Uterus (tissue), 4 donors: ENCODE measurements at places on chromosomes 6 and 20.

GRCh38 chr6:109477725-109478124 is 5.3 kb downstream of the ZBTB24 start:
- no peak for DNase-seq

- DNase-seq: no peak
These were observed 16.0 kb downstream of the SLA2 start for GRCh38 chr20:36629719-36630681.

- DNase-seq: peak; percentile 55
These were observed 420.9 kb upstream of the PLCB4 start for GRCh38 chr20:8647961-8648441.

DNA sequence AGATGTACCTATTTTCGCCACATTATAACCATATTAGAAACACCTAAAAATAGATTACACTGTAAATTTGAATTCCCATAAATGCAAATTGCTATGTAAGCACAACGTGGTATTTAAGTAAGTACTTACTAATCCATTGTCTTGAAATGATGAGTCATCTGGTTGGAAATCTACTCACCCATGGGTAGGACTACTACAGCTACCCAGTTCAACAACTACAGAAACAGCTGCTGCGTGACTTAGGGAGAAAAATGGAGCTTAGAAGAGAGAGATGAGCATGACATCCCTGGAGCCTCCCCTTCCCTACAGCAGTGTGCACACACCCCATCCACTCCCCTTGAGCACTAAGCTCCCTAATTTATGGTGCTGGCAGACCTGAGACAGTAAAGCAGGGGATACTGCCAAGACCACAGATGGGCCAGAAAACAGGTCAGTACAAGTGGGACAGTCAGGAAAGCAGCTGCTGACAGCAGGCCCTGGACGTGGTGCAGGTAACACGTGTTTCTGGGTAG is 26.9 kb downstream of the RRAGD start:
- DNase-seq: peak; percentile 43

- no peak for DNase-seq
These were observed 1223.7 kb upstream of the EYS start for GRCh38 chr6:66930559-66931290.

GRCh38 chr6:91710342-91710741 is 1123.5 kb upstream of the MAP3K7 start:
- no peak for DNase-seq

- DNase-seq: no peak
These were observed 35.6 kb downstream of the ADGRF4 start for GRCh38 chr6:47733879-47734558.

DNA sequence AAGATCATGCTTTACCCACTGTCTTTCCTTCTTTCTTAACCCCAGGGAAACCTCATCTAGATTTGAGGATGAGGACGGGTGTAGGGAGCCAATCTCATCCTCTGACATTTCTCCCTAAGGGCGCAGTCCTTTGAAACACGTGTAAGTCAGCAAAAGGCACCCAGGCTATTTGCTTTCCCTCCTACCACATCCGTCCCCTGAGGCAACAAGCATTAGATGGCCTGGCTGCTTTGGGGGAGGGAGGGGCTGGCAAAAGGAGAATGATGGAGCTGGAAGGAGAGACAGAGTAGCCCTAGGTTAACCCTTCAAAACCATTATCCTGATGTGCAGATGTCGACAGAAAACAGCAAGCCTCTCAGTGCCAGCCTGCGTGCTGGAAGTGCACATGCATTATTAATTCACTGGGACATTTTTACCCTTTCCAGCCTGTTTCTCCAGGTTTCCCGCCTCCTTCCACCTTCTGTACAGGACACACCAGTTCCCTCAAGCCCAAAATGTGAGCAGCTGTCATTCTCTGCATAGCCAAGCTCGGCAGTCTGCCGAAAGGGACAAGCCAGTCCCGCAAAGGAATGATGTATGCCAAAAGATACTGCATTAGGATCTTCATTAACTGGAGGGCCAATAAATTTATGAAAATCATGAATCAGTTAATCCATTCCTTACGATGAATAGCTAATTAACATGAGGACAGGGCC is 547.2 kb downstream of the CD83 start:
- DNase-seq: no peak

GRCh38 chr20:46704714-46705377 is 4.6 kb upstream of the SLC2A10 start:
- DNase-seq: no peak

DNA sequence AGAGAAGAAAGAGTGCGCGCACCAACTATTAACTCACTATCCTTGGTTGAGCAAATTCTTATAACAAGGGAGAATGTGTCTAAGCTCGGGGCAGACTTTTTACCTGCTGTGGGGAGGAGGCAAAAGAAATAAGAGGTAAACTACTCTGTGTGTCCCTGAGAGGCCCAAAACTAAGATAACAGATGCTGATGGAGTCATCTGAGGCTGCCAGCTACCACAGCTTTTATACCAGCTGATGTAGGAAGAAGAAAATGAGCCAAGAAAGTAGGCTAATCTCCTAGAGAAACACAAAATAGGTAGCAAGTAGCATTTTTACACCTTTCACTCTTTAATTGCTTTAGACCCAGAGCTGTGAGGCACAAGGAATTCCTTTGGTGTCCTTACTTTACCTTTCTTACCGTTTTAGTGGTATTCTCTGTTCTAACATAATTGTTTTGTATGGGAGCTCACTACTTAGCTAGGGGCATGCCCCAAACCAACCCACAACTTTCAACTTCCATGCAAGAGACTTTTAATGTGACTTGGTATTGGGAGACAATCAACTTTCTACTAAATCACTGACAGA is 27.8 kb upstream of the PIM1 start:
- no peak for DNase-seq

DNA sequence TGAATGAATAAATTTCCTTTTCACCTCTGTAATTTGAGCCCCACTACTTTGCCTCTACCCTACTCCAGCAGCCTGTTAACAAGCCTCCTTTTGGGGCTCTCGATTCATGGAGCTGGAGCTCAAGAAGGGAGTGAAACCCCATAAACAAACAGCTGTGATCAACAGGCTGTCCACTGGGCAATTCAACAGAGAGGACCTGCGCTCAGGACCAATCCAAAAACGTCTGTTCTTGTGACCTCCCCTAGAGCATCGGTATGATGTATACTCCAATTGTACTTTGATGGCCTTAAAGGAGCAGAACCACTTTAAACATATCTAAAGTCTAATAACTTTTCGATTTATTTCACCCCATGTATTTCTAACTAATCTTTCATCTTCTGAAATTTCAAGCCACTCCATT is 37.4 kb downstream of the HIVEP2 start:
- DNase-seq: no peak

- no peak for DNase-seq
These were observed 79.0 kb downstream of the BCKDHB start for GRCh38 chr6:80185492-80185891.

- DNase-seq: no peak
These were observed 21.5 kb upstream of the SERINC3 start for GRCh38 chr20:44543358-44543757.

DNA sequence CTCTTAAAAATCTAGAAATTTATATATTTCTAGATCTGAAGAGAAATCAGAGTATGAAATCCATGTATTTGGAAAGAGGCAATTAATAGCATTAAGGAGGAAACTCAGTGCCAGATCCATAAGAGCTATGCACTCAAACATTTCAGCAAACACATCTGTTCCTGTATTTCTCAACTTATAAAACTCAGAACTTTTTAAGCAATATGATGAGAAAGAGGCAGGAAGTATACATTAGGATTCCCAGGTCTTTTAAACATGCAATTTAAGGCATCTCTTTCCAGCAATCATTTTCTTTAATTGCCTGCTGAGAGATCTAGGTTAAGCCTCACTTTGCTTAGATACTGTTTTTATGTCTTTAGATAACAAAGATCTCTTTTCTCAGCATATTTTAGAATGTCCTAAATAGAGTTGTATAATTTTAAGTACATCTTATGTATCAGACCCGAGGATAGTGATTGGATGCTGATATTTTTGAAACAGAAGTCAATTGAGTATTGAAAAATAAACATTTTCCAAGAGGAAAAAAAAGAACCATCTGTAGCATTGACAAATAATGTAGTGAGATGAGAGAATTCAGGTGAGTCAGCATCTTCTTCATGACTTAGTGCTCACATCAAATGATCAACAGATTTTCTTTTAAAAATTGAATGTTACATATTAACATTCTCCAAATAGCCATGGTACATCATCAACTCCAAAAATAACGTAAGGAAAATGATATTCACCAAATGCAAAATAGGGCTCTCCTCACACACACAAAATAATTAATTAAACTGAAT is 461.4 kb upstream of the NOX3 start:
- DNase-seq: no peak

DNA sequence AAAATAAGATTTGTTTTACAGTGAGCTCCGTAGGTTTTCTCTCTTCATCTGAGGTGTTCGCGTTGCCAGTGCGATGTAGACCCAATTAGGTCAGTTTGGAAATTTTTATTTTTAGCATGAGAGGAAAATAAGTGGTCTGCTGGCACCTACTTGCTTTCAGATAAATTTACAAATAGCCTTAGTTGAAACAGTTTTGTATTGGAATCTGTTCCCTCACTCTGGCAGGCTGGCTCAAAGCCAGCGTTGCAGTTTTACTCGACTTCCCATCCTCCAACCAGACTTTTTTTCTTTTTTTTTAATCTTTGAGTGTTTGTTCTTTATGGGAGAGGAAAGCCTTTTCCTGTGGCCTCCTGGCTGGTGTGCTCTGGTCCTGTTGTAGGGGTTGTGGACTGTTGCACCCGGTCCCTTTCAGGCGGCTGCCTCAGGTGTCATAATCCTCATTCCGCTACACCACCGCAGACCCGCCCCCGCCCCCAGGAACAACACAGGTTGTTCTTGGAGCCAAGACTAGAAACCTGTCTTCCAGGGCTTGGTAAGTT is 46.7 kb downstream of the TIAM2 start:
- DNase-seq: no peak

GRCh38 chr6:75196081-75196687 is 9.7 kb downstream of the COL12A1 start:
- no peak for DNase-seq

GRCh38 chr6:80988892-80989291 is 763.6 kb downstream of the TENT5A start:
- no peak for DNase-seq

DNA sequence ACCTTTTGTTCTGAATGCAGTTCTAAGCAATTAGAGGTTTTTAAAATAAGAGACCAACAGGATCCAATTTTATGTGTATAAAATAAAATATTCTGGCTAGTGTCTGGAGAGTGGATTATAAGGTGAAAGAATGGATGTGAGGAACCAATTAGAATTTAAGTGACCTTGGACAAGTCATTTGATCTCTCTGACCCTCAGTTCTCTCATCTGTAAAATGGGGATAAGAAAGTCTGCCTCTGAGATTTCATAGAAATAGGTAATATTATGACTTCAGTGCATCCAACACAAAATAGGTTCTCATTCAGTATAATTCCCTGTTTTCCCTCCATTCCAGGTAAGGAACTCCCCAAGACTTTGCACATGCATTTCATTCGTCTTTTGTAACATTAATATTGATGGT is 18.9 kb downstream of the CASS4 start:
- DNase-seq: no peak

- DNase-seq: no peak
These were observed 13.6 kb upstream of the SH3BGRL2 start for GRCh38 chr6:79617518-79617941.

GRCh38 chr6:26366504-26366903 is 1.5 kb downstream of the BTN3A2 start:
- DNase-seq: no peak

DNA sequence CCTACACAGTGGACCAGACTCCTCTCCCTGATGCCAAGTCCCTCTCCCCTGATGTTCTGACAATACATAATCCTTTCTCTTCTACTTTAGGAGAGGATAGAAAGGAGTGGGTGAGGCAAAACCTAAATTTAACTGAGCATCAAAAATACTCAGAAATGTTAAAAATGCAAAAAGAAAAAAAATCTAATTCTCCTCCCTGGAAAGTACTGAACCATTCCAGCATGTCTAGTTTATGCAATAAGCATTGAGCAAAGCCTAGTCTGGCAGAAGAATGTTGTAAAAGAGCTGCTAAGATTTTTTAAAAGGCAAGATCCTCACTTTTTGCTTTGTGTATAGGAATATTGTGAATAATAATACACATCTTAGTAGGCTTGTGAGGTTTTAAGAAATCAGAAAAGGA is 116.6 kb upstream of the STXBP5 start:
- no peak for DNase-seq

DNA sequence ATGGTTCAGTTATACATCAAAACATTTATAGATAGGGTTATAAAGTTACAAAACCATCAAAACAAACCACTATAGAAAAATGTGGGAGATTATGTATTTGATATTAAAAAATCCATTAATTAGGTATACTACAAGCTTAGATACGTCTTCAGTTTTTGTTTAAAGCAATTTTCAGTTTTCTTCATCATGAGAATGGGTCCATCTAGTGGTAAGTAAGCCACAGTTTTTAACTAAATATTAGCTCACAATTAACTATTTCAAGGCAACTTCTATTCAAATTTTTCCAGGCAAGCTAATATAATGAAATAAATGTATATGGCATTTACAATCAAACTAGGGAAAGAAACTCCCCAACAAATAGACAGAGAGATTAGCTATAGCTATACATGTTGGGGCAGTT is 44.4 kb downstream of the RNGTT start:
- no peak for DNase-seq

DNA sequence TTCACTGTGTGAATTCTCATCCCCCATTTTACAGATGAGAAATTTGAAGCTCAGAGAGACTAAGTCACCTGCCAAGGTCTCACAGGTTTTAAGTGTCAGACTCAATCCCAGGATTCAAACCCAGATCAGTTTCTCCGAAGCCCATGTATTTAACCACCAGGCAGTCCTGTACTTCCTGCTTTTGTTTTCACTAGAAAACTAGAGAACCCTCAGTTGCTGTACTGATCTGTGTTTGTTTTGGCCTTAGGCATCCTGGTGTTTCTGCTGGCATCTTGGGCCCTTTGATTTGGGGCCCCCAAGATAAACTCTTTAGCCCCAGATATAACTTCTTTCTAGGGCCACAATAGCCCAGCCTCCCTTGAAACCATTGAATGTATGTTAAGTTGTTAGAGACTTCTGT is 36.5 kb downstream of the PPP1R16B start:
- no peak for DNase-seq

DNA sequence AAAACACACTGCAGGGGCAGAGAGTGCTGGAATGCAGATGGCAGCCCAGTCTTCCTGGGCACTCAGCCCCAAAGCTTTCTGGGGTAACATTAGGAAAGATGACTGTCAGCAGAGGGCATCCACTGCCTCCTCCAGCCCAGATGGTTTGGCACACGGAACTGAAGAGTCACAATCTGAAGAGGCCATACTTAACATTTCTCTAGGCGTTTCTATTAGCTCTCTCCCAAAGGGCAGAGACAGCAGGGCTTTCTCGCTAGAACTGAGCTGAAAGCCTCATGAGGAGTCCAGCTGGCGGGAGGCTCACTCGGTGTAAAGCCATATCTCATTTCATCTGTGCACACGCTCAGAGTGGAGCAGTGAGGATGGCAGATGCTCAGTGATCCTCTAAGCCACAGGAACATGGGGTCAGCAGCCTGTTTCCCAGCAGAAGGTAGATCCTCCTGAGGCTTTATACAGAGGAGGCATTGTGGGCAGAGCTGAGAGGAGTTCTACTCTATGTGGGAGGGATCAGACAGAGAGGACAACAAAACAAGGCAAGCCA is 28.1 kb downstream of the ALDH8A1 start:
- DNase-seq: no peak
